ENCODE measurements at places on chromosomes 6 and 20.

DNA sequence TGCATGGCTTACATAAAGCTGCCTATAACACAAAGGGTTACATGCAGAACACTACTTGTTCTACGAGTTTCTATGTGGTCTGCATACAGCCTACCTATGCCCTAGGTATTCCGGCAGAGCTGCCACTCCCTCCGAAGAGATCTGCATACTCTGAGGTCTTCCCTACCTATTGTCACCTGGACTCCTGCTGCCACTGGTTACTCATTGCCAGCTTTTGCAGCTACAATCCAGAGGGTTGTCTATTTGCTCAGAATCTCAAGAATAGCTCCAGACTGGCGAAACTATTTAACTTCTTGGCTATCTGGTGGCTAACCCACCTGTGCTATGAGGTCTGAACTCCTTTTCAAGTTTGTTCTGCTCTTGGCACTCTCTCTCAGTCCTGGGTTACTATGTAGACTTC, 323.3 kb downstream of the BMP2 start:
- no peak for DNase-seq

DNA sequence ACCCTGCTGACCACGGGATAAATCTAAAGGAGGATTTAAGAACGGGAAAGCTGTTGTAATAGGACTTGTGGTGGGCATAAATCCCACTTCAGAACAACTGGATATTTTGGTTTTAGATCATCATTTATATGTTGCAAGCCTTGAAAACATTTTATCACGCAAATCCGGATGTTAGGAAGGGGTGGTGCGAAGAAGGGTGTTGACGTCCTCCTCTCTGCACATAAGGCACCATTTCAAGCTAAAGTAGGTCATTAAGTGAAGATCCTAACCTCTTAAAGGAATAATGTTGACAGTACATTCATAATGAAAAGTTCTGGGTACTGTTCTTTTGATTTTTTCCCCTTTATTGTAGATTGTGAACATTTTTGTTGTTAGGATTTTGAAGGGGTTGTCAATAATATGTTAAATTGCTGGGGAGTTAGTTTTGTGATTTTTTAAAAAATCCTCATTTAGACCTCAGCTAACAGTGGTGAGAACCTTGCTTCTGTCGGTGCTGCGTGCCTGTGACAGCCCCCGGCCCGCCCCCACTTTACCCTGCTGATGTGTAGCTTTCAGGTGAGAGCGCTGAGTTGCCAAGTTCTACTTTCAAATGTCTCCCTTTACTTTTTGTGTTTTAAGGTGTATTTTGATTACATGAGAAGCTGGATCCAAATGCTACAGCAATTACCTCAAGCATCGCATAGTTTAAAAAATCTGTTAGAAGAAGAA, 88.8 kb downstream of the MAP3K4 start:
- no peak for DNase-seq

DNA sequence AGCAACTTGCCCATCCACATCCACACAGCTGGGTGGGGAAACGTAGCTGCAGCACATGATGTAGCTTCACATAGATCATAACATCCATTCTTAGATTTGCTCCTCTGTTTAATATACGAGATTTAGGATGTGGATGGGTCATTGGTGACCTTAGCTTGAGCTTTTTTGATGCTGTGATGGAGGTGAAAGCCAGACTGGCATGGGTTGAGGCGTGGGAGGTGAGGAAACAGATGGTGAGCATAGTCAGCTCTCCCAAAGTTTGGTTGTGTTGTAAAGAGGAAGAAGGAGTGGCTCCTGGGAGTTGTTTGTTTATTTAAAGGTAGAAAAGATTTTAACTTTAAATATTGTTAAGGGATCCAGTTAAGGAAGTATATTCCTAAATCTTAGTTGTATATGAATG, 5.3 kb downstream of the ARFGEF2 start:
- no peak for DNase-seq

- peak; percentile 70 for DNase-seq
Measured at GRCh38 chr6:125984311-125984710, 2.0 kb upstream of the TRMT11 start.

GRCh38 chr6:22302838-22303237, 6.0 kb upstream of the PRL start:
- no peak for DNase-seq

Measured in EL (cell line).